NCI-H1105 (cell line): ENCODE measurements at places on chromosomes 7 and 10.

DNA sequence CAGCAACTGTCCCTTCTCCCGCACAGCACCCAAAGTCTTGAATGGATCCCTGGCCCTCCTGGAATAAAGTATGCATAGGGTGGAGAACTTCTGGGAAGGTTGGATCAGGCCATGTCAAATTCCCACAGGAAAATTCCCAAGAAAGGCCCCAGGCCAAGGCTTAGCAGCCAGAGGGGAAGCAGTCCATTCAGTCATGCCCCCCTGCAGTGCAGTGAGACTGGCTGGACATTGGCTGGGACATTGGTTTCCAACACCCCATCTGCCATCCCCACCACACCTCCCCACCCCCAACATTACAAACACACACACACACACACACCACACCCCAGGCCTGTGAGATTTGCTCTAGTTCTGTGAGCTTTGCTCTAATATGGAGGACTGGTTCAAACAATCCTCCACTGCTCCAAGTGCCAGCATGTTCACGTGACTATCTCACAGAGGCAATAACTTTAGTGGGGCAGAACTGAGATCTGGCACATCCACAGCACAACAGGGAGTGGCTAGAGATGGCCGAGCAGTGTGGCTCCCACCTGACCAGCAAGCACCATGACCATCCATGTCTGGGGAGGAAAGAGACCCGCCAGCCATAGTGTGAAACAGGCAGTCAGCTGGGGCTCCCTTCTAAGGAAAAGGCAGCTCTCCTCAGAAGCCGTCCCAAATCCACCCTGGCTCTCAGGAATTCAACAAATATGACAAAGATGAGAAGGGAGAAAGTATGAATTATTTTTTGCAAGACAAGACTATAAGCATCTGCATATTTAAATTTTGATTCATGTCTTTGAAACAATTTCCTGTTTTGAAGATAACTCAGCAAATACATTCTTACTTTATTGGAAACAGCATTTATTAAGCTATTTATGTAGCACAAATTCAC, 6.7 kb upstream of the FAM170B start:
- no peak for DNase-seq

DNA sequence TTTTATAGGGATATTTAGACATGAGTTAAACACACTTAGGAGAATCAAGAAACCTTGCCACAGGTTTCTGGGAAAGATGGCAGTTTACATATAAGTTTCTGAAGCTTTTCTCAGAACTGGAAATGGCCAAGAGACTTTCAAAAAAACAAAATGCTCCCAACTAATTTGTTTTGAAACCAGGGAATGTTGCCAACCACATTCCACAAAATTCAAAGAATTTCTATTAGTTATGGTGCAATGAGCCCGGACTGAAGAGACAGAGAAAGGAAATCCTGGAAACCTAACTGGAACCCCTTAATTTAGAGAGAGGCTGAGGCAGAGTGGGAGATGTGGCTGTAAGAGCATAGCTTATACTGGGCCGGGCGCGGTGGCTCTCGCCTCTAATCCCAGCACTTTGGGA, 128.5 kb downstream of the PTEN start:
- no peak for DNase-seq

DNA sequence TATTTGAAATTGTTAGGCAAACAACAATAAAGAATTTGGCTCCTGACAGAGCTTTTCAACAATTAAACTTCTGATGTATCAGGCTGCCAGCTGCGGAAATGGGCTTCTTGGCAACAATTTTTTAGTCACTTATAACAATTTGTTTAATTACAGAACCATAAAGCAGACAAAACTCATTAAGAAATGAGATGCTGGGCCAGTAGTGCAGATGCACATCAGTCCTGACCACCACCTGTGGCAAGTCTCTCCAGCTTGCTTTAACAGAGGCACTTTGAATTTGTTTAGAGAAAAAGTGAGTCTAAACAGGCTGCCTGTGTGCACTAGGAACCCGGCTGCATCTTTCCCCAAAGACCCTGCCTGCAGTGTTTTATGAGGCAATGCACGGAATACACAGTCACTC, 1124.4 kb downstream of the NXPH1 start:
- peak; percentile 100 for DNase-seq

DNA sequence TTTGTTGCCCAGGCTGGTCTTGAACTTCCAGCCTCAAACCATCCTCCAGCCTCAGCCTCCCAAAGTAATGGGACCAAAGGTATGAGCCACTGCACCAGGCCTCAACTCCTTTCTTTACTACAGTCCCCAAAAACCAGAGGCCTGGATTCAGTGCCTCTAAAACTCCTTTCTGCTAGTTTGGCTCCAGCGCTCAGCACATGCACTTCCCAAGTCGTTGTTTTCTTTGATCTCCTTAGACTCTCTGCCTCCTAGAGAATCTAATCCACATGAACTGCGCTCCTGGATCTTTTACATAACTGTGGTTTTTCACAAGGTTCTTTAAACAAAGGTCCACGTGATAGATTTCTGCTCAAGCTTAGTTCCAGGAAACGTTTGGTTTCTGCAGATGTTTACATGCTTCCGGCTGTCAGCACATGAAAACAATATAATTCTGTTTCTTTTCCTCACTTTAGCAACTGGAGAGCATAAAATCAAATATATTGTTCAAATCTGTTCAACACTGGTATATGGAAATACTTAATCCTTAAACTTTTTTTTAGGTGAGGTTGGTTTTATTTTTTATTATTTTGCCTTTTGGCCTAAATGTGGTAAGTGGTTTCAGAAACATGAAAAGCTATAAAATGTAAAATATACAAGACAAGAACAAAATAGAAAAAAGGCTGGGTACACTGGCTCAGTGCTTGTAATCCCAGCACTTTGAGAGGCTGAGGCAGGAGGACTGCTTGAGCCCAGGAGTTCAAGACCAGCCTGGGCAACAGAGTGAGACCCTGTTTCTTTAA, 270.5 kb upstream of the MKLN1 start:
- no peak for DNase-seq

DNA sequence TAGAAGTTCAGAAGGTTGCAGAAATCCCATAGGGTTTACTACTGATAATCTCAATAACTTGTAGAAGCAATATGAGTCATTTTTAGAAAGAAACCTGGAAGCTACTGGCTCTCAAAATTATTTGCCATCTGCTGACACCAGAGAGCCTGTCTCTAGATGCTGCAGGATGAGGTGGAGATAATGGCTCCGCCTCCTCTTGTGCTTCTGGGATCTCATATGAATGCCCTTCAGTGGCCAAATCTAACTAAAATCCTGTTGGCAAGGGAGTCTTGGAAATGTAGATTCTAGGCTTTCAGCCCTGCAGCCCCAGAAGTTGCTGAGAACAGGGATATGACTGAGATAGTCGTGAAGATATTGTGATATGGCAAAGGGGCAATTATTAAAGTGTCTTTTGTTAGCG, 348.1 kb downstream of the CCSER2 start:
- no peak for DNase-seq
